ENCODE measurements at places on chromosomes 11 and 22. TPM values are rescaled to one million over a fixed set of nuclear protein-coding genes. Genes with fewer than 3 reads are reported as not detected.

SCUBE2 gene
- 0.65 TPM for polyA plus RNA-seq

IGSF22 gene
- 2.8 TPM for polyA plus RNA-seq

SNX19 gene
- polyA plus RNA-seq, result 16.9 TPM

MUC6 gene
- polyA plus RNA-seq, result 1.1 TPM

All from kidney (tissue), 22 donors.